ENCODE measurements at places on chromosomes 6 and 20.

GRCh38 chr20:49393803-49394202, 88.7 kb downstream of the KCNB1 start:
- no peak for DNase-seq

DNA sequence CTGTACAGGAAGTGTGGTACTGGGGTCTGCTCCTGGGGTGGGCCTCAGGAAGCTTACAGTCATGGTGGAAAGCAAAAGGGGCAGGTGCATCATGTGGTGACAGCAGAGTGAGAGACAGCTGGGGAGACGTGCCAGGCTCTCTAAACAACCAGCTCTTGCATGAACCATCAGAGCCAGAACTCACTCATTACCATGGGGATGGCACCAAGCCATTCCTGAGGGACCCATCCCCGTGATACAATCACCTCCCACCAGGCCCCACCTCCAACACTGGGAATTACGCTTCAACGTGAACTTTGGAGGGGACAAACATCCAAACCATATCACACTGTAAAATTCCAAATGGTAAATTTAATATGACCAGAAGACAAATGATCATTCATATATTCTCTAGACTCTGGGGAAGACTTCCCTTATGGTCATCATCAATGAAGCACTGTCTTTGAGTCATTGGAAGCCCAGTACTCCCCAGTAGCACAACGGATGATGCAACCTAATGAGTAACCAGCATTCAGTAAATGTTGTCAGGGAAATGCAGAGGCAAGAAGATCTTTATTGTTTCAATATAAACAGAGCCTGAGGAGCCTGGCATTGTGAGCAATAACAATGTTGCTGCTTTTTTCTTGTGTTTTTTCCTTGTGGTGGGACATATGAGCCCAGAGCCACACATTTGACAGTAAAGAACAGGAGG, 48.2 kb upstream of the RALY start:
- no peak for DNase-seq

- DNase-seq, result no peak
Measured at GRCh38 chr6:139591075-139591865, 216.8 kb upstream of the CITED2 start.

DNA sequence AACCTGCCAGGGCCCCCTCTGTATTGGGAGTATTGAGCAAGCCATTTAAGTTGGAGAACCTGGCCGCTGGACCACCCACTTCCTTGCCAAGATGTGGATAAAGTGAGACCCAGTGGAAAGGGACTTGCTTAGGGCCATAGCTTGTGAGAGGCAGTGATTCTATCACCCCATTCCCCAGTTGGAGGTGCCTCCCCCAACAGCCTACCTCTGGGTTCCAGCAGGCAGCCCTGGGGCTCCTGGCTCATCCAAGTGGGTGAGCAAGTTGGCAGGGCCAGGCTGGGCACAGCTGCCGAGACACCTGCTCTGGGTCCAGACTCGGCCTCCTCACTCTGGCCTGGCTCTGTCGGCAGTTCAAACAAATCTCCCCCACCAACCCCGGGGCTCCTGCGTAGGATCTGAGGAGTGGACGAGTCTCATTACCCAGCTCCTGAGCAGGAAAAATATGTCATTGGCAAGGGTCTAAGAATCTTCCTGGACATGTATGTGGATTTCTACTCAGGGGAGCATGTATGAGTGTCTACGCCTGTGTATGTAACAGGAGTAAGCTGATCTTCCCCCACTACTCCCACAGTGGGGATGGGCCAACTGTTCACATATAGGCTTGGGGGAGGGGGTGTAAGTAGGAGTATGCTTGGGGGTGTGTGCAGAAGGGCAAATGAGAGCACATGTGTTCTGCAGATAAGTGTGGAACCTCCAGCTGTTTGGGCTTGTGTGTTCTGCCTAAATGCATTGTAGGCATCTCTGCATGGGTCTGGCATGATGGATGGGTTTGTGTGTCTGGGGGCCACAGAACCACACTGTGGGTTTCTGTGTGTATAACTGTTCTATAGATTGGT, 1.9 kb downstream of the ID1 start:
- no peak for DNase-seq

DNA sequence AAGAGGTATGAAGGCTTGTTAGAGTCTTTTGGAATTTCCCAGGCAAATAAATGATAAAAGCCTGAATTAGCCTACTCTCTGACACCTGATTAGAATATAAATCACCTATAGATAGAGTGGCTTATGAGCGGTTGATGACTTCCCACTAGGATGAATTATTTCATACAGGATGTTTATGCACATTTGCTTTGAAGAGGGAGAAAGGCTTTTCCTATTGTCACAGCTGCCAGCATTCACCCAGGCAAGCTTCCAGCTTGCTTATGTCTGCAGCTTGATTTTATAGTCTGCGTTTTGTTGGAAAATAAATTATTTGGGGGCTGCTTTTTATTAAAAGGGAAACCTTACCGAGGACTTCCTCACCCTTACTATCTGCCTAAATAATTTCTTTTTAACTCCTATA, 51.3 kb upstream of the EIF2S2 start:
- DNase-seq, result no peak

- no peak for DNase-seq
Measured at GRCh38 chr20:49647550-49647949, 66.1 kb downstream of the B4GALT5 start.

- DNase-seq, result peak; percentile 2
Measured at GRCh38 chr6:156269751-156270369, 507.3 kb upstream of the ARID1B start.

GRCh38 chr6:18395177-18395855, 8.2 kb downstream of the RNF144B start:
- DNase-seq, result no peak

GRCh38 chr6:22124756-22125155, 172.1 kb downstream of the PRL start:
- no peak for DNase-seq

- no peak for DNase-seq
Measured at GRCh38 chr6:18350271-18350670, 36.9 kb upstream of the RNF144B start.

DNA sequence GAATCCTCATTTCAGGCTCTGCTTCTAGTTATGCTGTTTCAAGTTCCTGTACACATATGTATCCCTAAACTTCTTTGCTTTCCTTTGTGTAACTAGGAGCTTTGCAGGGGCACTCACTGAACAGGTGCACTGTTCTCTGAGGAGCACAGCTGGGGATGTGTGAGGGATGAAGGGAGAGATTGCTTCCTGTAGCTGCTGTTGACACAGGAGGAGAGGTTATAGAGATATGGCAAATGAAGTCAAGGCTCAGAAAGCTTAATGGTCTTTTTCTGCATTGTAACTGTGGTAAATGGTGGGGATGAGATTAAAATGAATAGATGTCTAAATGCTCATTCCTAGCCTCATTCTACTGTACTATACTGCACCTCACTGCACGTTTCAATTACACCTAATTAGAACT, 454.3 kb downstream of the BTBD3 start:
- DNase-seq, result no peak

DNA sequence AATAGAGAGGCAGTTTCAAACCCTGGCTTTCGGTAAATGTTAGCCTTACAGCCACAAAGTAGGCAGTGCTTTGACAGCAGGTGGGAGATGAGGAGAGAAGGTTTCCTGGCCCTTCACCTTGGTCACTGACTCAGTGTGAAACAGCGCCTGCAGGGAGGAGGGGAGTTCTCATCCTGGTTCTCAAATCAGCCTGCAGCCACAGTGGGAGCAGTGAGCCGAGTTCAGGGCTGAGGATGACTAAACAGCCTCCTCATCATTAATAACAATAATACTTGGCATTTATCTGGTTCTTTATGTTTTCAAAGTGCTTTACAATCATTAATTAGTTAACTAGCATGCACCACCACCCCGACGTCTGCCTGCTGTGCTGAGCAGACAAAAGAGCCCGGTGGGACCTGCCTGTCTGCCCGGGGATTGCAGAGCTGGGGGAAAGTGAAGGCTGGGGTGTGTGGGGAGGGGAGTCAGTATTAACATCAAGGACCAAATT, 59.6 kb downstream of the PRDM1 start:
- DNase-seq, result no peak

- DNase-seq, result no peak
Measured at GRCh38 chr6:35093118-35093445, 48.1 kb downstream of the TCP11 start.

- no peak for DNase-seq
Measured at GRCh38 chr6:56220078-56220477, 27.3 kb downstream of the COL21A1 start.

DNA sequence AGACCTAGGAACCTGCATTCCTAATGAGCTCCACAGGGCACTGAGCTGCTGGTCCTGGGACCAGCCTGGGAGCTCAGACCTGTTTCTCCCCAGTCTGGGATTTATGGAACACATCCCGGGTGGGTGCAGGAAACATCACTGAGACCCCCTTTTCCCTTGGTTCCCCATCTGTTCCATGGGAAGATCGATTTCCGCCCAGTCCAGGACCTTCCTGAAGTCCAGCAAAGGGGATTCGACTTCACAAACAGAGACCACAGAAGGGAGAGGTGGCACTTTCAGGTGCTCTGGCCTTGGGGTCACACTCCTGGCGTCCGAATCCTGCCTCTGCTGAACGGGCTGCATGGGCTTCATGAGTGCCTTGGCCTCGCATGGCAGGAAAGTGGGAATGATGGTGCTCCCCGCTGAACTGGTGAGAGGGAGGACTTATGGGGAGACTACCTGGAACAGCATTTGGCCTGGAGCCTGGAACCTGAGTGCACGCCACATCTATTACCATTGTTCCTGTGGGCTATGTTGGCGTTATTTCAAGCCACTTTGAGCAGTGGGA, 296.3 kb downstream of the TAF4 start:
- no peak for DNase-seq

- no peak for DNase-seq
Measured at GRCh38 chr20:41358717-41359116, 7.9 kb downstream of the EMILIN3 start.

DNA sequence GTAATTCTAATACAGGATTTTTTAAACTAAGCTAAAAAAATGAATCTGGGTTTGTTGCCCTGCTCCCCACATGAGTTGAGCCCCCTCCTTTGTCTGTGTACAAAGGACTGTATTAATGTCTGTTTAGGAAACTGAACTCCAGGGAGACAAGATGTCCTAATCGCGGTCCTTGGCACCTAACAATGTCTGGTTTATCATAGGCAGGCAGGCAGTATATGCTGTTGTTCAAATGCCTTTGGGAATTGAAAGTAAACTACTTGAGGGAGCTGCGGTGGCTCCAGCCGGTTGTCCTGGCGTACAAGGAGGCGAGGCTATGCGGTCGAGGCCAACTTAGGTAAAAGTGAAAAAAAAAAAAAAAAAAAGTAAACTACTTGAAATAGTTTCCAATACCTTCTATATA, 98.5 kb downstream of the TULP4 start:
- DNase-seq, result no peak

GRCh38 chr20:38216201-38216600, 44.3 kb downstream of the KIAA1755 start:
- DNase-seq, result no peak

GRCh38 chr20:44500221-44500620, 21.6 kb downstream of the SERINC3 start:
- DNase-seq, result no peak

GRCh38 chr20:57693670-57694329, 16.0 kb downstream of the PMEPA1 start:
- DNase-seq, result no peak

GRCh38 chr6:101443315-101443714, 49.8 kb downstream of the GRIK2 start:
- DNase-seq, result no peak

DNA sequence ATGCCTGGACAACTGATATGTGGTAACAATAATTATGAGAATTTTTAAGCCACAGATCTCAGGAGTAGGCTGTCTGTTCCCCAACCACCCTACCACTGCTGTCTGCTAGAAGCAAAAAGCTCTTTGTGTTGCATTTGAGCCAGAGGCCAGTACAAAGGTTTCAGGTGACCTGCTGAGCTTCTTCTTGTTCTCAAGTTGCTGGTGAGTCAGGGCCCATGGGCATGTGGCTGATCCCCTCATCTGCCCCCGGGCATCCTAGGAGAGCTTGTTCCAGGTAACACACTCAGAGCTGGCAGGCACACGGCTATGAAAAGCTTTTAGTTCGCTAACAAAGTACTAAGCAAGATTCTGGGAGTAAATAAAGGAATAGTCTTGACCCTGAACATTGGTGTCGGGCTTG, 285.3 kb downstream of the CDC5L start:
- DNase-seq, result no peak

DNA sequence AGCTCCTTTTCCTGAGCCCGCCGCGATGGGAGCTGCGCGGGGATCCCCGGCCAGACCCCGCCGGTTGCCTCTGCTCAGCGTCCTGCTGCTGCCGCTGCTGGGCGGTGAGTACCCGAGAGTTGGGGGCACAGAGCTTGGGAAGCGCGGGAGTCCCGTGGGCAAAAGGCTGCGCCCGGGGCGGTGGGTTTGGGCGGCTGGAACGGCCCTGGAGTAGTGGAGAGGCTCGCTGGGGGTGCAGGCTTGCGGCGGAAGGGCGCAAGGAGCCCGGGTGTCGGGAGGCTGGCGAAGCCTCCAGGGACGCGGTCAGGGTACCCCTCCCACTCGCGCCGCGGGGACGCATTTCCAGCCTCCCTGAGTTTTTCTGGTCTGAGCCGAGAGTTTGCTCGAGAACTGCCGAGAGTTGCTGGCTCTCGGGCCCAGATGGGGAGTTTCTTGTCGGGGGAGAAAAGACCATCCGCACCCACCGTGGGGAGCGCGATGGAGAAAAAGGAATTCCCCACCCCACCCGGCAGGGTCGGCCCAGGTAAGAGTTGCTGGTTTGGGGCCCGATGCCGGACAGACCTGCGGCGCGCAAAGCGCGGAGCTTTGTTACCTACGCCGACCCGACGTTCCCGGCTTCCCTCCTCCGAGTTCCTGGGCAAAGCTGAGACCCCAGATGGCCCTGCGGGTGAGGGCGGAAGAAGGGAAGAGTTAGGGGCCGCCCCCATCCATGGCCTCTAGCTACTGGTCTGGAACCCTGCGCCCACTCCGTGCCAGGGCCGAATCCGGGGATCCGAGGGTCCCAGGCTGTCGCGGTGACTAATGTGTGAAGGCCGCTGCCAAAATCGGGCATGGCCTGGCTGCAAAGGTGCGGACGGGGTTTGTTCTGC, 584 bp downstream of the PTK7 start:
- DNase-seq, result no peak

- no peak for DNase-seq
Measured at GRCh38 chr20:33437141-33437911, 6.2 kb downstream of the SNTA1 start.

- DNase-seq, result no peak
Measured at GRCh38 chr6:49790341-49790740, 3.3 kb upstream of the PGK2 start.

- no peak for DNase-seq
Measured at GRCh38 chr6:20789162-20789561, 254.9 kb downstream of the CDKAL1 start.

GRCh38 chr6:72748759-72749158, 126.9 kb downstream of the KCNQ5 start:
- no peak for DNase-seq

Data from CD4-positive, alpha-beta T cell (primary cell).